ENCODE measurements at places on chromosomes 11 and 22. TPM values are rescaled to one million over a fixed set of nuclear protein-coding genes. Genes with fewer than 3 reads are reported as not detected.

The NNMT gene
- 76.6 TPM for total RNA-seq

The CRYBB2 gene
- total RNA-seq = not detected

The PKP3 gene
- total RNA-seq = 0.45 TPM

The DERL3 gene
- total RNA-seq = 2.4 TPM

The SLC36A4 gene
- total RNA-seq = 10.3 TPM

The MIOX gene
- not detected for total RNA-seq
